ENCODE measurements at places on chromosomes 3 and 15.
A peak's percentile ranks its signal among the peaks of the same experiment; 100 is the strongest.

GRCh38 chr3:80612366-80612765 is 844.6 kb upstream of the ROBO1 start:
- H3K4me3 ChIP-seq = no peak overlapping the region
- H3K27ac ChIP-seq = no peak overlapping the region
- DNase-seq = no peak
- no peaks in the 10 kb centered on the region for H3K27me3 ChIP-seq

GRCh38 chr3:46731795-46732194 is 14.1 kb upstream of the PRSS50 start:
- DNase-seq = no peak
- no peak overlapping the region for H3K27ac ChIP-seq
- no peak overlapping the region for H3K4me3 ChIP-seq
- H3K4me1 ChIP-seq = no peaks in the 10 kb centered on the region
- H3K27me3 ChIP-seq = no peaks in the 10 kb centered on the region

DNA sequence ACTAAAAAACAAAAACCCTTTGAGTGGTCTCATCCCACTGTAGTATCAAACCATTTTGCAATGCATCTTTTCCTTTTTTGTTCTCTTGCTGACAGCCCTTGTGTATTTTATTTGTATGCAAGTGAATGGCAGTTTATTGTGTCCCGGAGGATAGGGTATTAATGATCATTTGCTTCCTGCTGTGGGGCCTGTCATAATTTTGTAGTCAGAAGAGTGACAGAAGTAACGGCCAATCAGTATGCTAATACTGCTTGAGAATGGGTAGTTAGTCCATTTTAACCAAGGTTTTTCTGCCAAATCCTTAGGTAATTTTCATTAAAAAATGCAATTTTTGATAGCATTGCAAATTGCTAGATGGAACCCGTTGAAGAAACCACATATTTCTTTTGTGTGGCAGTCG is 75.5 kb upstream of the PLSCR5 start:
- no peak overlapping the region for H3K4me3 ChIP-seq
- H3K27ac ChIP-seq = no peak overlapping the region
- DNase-seq = no peak

GRCh38 chr3:18127859-18128681 is 297.1 kb downstream of the SATB1 start:
- no peaks in the 10 kb centered on the region for H3K36me3 ChIP-seq
- no peak for DNase-seq
- H3K4me1 ChIP-seq = peaks cover 9% of the 10 kb centered on the region
- H3K27ac ChIP-seq = no peak overlapping the region
- H3K27me3 ChIP-seq = no peaks in the 10 kb centered on the region

DNA sequence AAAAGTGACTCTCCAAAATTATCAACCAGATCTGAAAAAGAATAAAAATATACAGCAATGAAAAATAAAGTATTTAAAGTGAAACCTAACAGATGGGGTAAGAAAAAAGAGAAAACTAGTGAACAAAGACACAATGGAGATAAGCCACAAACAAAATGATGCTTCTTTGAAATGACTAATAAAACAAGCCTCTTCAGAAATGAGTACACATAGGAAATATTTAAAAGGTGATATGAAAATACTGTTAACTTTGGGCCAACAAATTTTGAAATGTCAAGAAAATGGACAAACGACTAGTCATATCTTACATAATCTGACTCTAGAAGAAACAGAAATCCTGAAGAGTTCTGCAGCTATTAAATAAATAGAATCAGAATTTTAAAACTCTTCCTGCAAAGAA is 164.2 kb downstream of the ERC2 start:
- H3K4me1 ChIP-seq = no peaks in the 10 kb centered on the region
- no peaks in the 10 kb centered on the region for H3K27me3 ChIP-seq
- no peaks in the 10 kb centered on the region for H3K36me3 ChIP-seq
- no peak for DNase-seq

GRCh38 chr3:190519886-190520285 is 6.0 kb downstream of the IL1RAP start:
- peak overlapping the region; percentile 36 for H3K27ac ChIP-seq
- peaks cover 53% of the 10 kb centered on the region for H3K4me1 ChIP-seq
- peaks cover 75% of the 10 kb centered on the region for H3K36me3 ChIP-seq
- no peaks in the 10 kb centered on the region for H3K27me3 ChIP-seq

DNA sequence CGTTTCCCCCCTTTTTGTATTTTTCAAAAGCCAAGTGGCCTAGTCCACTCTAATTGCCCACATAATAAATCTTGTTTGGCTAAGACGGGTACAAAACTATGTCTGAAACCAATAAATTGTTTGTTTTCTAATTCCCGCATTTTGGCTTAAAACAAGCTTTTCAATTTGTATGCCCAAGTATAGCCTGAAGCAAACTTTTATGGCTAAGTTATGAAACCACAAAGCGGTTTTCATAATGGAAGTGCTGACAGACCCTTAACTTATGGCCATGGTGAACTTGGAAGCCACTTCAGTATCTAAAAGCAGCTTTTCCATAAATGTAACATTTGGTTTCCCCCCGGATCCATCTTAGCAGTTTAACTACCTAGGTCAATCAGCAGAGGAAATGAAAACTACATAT is 29.9 kb upstream of the POLR2M start:
- H3K27me3 ChIP-seq = no peaks in the 10 kb centered on the region
- H3K4me1 ChIP-seq = peaks cover 30% of the 10 kb centered on the region
- H3K36me3 ChIP-seq = no peaks in the 10 kb centered on the region
- no peak overlapping the region for H3K27ac ChIP-seq

- H3K27me3 ChIP-seq = no peaks in the 10 kb centered on the region
- no peaks in the 10 kb centered on the region for H3K4me1 ChIP-seq
- no peak for DNase-seq
- H3K36me3 ChIP-seq = no peaks in the 10 kb centered on the region
- no peak overlapping the region for H3K4me3 ChIP-seq
Measured at GRCh38 chr3:189121092-189121491, 50.7 kb upstream of the TPRG1 start.

Measured in RWPE2 (cell line).